HS-5 (cell line): ENCODE measurements at places on chromosomes 1 and 21.

- DNase-seq = peak; percentile 92
These were observed 34.4 kb downstream of the CAPZB start for GRCh38 chr1:19450811-19451515.

GRCh38 chr1:228094432-228095016 lies 8.6 kb downstream of the C1orf35 start:
- DNase-seq = no peak

DNA sequence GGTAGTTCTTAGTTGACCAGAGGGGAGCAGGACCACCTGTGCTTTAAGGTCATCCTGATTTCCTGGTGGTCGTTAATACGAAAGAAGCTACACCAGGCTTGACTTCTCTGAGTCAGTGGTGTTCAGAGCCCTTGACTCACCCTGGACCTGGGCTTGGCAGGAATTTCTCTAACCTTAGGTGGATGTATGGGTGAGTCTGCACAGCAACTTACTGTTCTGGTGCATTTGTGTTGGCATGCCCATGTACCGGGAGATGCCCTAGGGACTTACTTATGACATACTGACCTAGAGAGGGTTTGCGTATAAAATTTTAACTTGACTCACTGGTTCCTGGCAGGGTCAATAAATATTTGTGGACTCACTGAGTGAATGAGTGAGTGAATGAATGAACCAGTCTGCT lies 304.6 kb downstream of the DISC1 start:
- DNase-seq = no peak

DNA sequence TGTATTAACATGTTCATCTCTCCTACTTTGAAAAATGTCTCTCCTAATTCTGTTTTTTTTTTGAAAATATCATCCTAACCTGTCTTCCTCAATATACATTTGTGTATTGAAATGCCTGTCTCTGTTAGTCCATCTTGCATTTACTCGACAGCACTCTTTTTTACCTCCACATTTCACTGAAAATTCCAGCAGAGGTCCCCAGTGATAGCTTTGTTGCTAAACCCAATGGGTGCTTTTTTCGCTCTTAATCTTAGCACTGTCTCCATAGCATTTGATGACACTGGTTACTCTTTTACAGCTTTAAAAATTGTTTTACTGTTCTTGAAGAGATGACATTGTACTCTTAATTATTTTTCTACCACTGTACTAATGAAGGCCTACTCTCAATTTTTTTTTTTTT lies 10.8 kb downstream of the OSBPL9 start:
- DNase-seq = no peak

DNA sequence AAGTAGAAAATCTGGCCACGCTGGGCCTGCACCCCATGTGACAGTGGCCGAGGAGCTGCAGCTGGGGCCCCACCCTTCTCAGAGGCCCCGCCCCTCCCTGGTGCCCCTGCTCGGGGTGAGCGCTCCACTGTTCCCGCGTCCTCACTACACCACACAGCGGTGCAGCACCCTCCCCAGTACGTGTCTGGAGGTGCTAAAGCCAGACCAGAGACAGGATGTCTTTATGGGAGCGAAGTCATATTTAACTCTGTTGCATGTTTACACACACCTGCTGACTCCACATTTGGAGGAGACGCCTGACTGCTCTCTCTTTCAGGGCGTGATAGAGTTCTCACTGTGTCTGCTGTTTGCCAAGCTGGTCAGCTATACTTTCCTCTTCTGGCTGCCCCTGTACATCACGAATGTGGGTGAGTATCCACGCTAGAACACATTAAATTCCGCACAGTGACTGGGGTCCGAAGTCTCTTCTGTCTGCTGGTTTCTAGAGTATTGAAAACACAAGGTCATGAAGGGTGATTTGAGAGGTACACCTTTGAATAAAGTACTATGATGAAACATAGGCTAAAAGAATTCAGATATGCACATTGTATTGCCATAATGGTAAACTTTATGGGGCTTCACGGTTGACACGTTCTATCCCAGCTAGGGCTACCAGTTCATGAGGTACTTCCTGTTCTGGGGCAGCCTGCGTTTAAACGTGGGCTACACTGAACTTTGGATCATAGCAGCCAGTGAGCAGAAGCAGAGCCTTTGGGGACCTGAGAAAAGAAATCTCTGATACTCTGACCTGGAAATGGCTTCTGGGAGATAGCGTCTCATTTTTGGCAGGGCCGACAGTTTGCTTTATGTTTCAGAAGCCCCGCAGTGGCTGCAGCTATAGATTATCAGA lies 48.4 kb downstream of the SLC37A1 start:
- no peak for DNase-seq

GRCh38 chr1:48059289-48059688 lies 62.1 kb upstream of the TRABD2B start:
- no peak for DNase-seq

- DNase-seq = no peak
These were observed 2.9 kb downstream of the PAX7 start for GRCh38 chr1:18633422-18634155.

DNA sequence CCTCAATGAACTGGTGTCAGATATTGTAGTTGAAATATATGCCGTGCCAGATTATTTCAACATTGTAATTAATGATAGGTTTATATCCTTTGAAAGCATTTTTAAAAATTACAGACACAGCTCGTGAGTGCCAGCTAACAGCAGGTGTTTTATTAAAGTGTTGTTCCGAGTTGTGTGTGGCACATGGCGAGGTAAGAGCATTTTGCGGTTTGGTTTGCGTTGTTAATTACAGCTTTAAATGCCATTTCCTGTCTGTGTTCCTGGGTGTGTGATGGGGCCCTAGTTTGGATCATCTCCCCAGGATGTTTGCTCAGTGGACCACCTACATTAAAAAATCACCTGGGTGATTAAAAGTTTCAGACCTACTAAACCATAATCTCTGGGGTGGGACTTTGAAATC lies 97.4 kb downstream of the PRDM2 start:
- DNase-seq = no peak

DNA sequence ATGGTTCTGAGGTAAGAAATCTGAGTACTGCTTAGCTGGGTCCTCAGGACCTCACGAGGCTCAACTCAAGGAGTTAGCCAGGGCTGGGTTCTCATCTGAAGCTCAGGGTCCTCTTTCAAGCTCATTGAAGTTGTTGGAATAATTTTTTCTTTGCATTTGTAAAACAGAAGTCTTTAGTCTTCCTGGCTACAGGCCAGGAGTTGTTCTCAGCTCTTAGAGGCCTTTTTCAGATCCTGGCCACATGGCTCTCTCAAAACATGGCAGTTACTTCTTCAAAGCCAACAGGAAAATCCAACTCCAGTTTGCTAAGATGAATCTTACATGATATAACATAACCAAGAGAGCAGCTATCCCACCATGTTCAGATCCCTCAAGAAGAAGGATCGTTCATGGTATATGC lies 92.3 kb upstream of the CHODL start:
- no peak for DNase-seq

GRCh38 chr1:163672976-163673758 lies 351.4 kb downstream of the NUF2 start:
- DNase-seq = no peak

DNA sequence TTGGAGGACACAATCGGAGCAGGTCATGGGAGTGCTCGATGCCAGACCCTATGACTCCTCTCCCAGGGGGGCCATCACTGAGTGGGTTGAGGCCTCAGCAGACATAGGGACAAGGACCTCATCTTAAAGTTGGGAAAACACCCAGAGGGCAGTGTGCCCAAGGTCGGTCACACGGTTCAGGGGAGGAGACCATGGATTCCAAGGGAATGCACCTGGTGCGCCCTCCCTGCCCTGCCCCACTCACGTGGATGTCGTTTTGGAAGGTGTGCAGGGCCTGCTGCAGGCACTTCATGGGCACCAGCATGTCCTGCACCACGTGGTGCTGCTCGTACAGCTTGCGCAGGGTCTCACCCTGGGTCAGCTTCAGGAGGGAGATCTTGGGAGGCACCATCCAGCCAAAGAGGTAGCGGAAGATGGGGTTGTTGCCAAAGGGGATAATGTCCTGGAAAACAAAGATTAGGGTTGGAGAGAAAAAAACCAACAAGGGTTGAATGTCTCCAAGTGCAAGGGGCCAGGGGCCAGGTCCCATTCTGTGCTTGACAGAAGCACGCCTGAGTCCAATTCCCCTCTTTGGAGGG lies 33.1 kb downstream of the DHCR24 start:
- DNase-seq = no peak

GRCh38 chr1:1972976-1973715 lies 30.4 kb downstream of the CFAP74 start:
- DNase-seq = no peak

- DNase-seq = no peak
These were observed 67.5 kb upstream of the RNPC3 start for GRCh38 chr1:103457886-103458455.

DNA sequence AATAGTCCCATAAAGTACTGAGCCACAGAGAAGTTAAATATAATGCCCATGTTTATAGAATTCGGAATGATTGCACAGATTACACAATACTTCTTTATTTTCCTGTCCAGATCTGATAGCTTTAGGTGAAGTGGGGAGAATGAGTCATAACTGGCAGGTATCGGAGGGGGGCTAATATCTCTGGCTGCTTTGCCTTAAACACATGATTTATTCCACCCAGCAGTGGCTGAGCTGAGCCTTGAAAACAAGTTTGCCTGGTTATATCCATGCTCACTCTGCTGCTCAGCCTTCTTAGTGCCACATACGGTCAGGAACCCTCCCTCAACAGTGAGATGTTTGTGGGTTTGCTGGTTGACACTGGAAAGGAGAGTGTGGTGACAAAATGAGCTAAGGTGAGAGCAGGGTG lies 119.7 kb upstream of the ZNF648 start:
- no peak for DNase-seq

DNA sequence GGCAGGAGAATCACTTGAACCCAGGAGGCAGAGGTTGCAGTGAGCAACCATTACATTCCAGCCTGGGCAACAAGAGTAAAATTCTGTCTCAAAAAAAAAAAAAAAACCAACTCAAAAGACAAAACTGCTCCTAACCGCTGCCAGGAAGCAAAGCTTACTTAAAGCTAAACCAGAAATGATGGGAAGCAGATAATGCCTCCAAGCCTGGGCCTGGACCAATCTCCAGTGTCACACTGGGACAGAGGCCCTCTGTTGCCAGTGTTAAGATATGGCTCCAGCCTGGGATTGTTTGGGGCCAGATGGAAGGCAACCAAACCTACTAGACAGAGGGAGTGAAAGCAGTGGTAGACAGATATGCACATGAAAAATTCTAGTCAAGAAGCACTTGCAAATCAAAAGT lies 36.9 kb downstream of the NSL1 start:
- DNase-seq = no peak

- DNase-seq = no peak
These were observed 37.4 kb downstream of the PCAT6 start for GRCh38 chr1:202848191-202848542.

GRCh38 chr1:244106176-244106575 lies 55.1 kb downstream of the ZBTB18 start:
- no peak for DNase-seq

GRCh38 chr1:69914976-69915765 lies 290.2 kb downstream of the LRRC40 start:
- DNase-seq = no peak

DNA sequence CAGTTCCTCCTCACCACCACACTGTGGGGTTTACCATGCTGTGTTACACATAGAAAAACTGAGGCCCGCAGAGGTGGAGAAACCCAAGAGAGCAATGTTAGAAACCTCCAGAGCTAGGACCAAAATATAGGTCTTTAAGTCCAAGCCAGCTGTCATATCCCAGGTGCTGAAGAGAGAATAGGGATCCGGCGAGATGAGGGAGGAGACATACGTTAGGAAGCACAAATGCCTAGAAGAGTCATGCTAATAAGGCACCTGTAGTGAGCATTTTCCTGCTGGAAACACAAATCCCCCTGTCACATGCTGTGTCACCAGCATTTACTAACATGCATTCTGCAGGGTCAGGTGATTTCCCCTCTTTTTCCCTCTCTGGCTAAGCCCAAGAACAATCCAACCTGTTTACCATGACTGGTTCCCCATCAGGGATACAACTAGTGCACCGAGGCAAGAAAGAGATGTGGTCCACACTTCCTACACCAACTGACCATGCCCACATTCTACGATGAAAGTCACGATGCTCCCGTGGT lies 168.6 kb upstream of the CAMK1G start:
- no peak for DNase-seq

- DNase-seq = no peak
These were observed 14.9 kb upstream of the PAQR7 start for GRCh38 chr1:25890239-25891034.

GRCh38 chr1:164452549-164452948 lies 106.4 kb upstream of the PBX1 start:
- no peak for DNase-seq

DNA sequence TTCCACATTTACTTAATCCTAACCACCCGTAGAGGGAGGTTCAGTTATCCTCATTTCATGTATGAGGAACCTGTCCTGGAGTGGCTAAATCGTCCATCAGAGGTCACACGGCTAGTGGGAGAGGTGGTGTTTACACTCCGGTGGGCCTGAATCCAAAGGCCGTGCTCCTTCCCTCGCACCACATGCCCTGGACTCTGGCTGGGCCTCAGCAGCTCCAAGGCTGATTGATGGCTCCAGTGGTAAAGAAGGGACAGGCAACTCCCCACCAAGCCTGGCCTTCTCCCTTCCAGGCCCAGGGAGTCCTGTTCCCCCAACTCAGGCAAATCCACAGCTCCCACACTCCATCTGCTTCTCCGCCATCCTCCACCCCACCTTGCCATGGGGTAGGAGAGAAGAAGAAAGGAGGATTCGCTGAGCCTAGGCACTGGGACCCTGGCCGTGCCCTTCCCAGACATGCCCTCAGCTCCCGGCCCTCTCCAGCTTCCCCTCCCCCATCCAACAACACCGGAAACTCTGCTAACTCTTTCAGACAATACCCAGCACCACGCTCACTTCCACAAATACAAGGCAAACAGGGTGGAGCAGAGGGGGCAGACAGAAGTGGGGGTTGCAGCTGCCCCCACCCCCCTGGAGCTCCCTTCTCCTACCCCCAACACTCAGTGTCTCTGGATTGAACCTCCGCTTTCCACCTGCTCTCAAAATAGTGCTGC lies 10.9 kb downstream of the ARHGEF2 start:
- no peak for DNase-seq

GRCh38 chr1:84939151-84939550 lies 46.1 kb upstream of the LPAR3 start:
- DNase-seq = no peak

- no peak for DNase-seq
These were observed 16.2 kb upstream of the LY9 start for GRCh38 chr1:160779626-160780397.

DNA sequence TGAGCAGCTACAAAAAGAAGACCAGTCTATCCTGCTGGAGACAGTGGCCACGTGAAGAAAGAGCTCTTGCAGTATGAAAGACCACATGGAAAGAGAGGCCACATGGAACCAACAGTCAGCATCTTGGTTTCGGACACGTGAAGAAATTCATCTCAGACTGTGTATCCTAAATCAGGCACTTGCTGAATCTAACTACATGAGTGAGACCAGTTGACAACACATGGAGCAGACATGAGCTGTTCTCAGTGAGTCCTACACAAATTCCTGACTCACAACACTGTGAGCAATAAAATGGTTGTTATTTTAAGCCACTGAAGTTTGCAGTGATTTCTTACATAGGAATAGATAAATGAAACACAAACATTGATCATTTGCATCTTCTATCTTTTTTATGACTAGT lies 2.4 kb upstream of the TAF1A start:
- DNase-seq = no peak
